ENCODE measurements at places on chromosomes 13 and 19.
A peak's percentile ranks its signal among the peaks of the same experiment; 100 is the strongest.

- DNase-seq: no peak
Observed at GRCh38 chr13:22505489-22505888, 675.3 kb upstream of the SGCG start.

GRCh38 chr13:46866150-46866549 is 30.7 kb downstream of the HTR2A start:
- DNase-seq: no peak

GRCh38 chr13:75689686-75690085 is 53.6 kb downstream of the LMO7 start:
- DNase-seq: no peak

DNA sequence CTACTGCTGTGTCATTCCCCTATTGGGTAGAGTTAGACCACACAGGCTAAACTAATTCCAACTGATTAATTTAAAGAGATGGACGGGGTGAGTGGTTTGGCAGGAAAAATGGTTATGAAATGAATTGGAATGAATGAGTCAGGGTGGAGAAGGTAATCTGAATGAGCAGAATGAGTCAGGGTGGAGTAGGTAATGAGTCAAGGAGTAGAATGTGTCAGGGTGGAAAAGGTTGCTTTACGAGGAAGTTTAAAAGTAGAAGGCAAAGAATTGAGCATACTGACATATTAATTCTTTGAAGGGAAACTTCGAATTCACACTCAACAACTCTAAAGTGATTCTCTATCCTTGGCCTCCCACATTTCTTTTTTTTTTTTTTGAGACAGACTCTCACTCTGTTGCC is 12.7 kb upstream of the ZNF121 start:
- DNase-seq: no peak

- DNase-seq: no peak
Observed at GRCh38 chr19:49889687-49890348, 6.9 kb downstream of the IL4I1 start.

DNA sequence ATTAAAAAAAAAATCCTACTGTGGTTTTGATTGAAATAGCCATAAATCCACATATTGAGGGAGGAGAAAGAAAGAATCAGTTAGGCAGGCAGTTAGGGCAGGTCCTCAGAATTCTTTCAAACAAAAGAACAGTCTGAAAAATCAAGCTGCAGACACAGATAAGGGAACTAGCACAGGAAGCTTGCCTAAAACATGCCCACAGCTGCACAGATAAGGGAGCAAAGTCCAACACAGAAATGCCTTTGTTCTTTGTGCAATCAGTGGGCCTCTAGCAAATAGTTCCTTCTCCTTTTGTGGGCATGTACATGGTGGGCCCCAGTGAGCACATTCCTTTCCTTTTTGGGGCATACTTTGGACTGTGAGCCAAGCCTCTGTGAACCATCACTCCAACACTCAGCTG is 42.7 kb downstream of the UTP14C start:
- no peak for DNase-seq

DNA sequence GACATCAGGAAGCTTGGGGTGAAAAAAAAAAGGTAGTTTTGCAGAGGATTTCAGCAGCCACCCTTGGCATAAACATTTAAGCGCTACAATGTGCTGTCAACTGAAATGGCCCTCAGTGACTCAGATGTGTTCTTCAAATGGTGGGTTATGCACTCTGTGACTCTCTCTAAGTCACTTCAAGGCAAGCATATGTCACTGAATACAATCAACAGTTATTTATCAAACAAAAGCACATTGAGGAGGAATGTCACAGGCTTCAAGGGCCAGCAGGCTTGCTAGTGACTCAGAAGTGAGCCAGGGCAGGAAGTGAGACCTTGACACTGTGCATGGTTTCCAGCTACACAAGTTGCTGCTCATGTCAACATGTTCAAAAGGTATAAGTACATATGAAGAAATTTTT is 523.7 kb upstream of the HTR2A start:
- DNase-seq: no peak

GRCh38 chr19:8702350-8702749 is 3.8 kb upstream of the ACTL9 start:
- DNase-seq: no peak

DNA sequence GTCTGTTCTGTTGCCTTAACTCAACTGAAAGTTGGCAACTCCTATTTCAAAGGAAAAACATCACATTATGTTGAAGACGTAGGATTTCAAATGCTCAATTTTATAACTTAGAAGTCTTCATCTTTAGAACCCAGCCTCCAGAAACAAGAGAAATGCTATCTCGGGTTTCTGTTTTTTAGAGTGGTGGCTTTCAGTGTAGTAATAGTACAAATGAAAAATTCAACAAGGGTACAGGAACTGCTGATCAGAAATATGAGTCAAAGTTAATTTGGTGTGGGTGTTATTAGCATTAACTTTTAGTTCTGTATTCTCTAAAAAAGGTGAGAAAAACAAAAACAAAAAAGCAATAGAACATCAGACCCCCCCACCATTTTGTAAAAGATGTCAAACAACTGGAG is 56.6 kb upstream of the FLT1 start:
- DNase-seq: no peak

- DNase-seq: peak; percentile 77
Observed at GRCh38 chr13:98142380-98143156, at the start of gene FARP1. Gene FARP1, plus strand, starts transcription at chr13:98143094. Its CDS starts 70,149 bp downstream, at chr13:98213243.

DNA sequence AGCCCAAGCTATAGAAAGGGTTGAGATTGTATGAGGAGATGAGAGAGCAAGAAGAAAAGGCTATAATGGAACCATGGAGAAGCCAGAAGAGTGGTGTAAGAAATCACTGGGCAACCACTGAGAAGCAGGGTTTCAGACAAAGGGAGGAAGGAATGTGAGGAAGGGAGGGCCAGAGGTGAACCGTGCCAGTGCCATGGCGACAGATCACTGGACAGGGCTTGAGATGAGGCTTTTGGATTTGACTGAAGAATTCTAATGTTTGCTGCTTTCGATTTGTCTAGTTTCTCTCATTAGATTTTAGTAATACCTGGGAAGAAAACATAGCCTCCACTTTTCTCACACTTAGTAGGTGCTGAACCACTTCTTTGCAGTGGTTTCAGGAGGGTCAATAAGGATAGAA is 6.3 kb upstream of the GPR183 start:
- no peak for DNase-seq

- DNase-seq: peak; percentile 39
Observed at GRCh38 chr19:47239610-47240296, 8.8 kb upstream of the BBC3 start.

DNA sequence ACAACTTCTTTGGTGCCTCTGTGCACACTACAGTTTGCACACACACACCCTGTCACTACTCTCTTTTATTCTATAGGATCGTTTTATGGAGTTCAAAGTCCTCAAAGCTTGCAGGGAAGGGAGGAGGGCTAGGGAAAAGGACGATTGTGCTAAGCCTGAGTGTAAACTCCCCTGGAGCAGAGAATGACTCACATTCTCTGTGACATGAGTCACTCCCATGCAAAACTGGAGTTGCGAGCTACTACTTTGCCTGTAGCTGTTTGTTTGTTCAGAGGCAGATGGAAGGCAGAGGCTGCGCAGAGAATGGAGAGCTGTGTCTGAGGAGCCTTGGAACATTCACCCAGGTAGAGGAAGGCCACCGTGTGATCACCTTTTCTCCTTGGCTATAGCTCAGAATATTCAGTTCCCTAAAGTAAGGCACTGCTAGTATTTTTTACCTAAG is 80.5 kb upstream of the MBNL2 start:
- DNase-seq: no peak

GRCh38 chr13:72295153-72295552 is 428.1 kb upstream of the DACH1 start:
- DNase-seq: no peak

- DNase-seq: no peak
Observed at GRCh38 chr19:17824339-17824738, 3.0 kb upstream of the INSL3 start.

DNA sequence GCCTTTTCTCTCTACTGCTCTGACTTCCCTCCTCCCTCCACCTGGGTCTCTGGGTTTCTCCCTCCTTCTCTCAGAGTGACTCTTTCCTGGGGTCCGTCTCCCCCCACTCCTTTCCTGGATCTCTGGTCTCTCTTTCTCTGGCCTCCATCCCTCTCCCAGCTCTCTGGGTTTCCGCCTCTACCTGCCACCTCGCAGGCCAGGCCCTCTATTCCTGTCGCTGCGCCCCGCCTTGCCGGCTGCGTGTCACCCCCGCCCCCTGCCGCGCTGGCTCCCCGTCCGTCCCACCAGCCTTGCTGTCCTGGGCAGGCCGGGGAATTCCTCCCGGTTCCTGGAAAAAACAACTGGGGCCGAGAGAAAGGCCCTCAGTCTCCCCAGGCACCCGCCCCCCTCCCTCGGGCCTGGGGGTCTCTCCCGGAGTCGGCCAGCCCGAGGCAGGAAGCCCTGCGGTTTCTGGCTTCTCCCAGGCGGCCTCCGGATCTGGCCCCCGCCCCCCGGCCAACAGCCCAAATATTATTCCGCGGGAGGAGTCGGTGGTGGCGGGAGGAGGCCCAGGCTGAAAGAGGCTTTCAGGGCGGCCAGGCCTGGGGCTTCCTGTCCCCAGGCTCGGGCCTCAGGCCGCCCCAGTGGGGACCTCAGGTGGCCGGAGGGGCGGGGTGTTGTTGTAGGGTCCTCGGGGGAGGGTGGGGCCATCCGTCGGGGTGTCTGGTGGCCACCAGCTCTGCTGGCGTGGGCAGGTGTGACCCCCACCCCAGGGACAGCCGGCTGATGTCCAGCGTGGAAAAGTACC is 9.3 kb downstream of the IRF2BP1 start:
- no peak for DNase-seq

DNA sequence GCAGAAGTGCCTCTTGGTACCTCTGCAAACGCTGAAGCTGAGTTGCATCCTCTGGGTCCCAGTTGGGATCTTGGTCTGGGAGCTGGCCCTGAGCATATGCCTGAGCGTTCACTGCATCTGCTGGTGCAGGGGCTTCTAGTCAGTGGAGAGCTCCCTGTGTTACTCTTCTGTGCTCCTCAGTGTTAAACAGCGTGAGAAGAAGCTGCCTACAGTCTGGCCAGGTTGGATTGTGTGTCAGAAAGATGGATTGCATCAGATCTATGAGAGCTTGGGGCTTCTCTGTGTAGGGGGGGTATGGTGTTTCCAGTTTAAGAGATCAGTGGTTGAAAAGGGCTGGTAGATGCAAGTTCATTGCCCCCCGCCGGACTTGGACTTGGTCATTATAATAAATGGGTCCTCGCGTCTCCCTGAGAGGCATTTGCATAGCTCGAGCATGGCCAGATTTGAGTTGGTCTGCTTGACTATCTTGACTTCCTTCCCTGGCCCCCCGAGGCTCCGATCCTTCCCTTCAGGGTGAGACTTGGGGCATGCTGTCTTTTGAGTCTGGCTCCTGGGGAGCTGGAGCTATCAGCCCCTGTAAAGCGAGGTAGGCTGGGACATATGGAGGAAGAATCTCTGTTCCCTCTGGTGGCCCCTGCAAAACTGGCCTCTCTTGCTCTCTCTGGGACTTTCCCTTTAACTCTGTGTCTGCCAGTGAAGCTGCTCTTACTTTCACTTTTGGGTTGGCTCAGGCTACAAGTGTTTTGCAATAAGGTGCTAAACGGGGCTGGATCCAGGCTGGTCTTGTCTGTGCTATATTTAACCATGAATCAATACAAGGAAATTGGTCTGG is 52.9 kb downstream of the OR10H4 start:
- DNase-seq: no peak

DNA sequence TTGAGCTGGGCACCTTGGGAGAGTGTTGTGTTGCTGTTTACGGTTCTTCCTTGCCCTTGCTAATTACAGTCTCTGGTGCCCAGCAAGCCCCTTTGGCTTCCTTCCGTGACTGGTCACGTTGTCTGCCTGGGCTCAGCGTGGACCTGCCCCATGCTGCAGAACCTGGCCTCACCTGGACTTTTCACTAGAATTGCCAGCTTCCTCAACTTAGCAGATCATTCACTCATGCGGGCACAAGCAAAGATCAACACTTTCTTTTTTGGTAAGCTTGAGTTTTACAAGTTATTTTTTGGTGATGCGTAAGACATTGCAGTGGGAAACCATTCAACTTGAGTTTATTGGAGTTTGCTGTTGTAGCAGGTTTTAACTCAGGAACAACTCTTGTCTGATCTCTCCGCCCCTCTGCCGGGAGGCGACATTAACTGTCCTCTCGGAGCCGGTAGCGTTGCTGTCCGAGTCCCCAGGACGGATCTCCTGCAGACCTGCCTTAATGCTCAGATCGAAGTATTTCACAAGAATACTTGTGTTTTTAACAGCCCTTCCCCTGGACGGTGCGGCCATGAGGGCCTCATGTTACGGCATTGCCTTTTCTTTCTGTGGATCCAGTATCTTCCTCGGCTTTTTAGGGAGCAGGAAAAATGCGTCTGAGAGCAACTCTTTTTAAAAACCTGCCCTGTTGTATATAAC is 15.7 kb upstream of the TEX29 start:
- DNase-seq: no peak

- no peak for DNase-seq
Observed at GRCh38 chr13:105827111-105827809, 708.2 kb downstream of the EFNB2 start.

- no peak for DNase-seq
Observed at GRCh38 chr13:66154354-66154753, 1075.8 kb downstream of the PCDH9 start.

DNA sequence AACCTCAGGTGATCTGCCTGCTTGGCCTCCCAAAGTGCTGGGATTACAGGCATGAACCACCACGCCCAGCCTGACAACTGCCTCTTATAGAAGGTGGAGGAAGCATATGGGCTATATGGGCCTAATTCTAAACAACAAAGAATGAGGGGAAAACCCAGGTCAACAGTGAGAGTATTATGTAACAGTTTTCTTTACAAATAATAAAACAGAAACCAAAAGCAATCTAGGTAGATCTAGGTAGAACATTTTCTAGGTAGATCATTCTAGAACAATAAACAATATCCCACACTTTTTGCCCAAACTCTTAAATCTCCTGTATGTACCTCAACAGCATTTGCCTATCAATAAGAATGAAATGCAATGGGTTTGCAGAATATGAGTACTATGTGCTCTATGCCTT is 267.4 kb downstream of the ABCC4 start:
- no peak for DNase-seq

GRCh38 chr13:42028113-42028799 is 20.2 kb upstream of the DGKH start:
- no peak for DNase-seq

DNA sequence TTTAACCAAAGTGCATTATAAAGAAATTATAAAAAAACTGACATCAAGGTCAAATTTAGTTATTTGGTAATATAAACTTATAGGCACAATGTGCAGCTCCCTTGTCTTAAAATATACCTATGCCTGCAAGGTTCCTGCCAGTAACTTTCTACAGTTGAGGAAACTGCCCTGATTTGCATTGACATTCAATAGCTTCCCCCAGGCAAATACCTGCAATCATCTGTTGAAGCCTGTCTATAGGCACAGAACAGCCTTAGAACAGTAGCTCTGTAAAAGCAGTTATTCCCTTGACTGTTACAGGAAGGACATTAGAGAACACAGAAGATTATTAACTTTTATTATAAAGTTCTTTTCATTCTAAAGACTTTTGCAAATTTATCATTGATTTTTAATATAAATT is 1239.5 kb downstream of the PCDH9 start:
- DNase-seq: no peak

GRCh38 chr13:80447747-80448146 is 106.8 kb upstream of the SPRY2 start:
- no peak for DNase-seq

- DNase-seq: no peak
Observed at GRCh38 chr13:94516456-94516855, 37.0 kb upstream of the DCT start.

Data from DMS79 (cell line).